ENCODE measurements at places on chromosomes 16 and 17.

- DNase-seq, result no peak
Measured at GRCh38 chr17:63035695-63036094, 69.7 kb downstream of the TANC2 start.

DNA sequence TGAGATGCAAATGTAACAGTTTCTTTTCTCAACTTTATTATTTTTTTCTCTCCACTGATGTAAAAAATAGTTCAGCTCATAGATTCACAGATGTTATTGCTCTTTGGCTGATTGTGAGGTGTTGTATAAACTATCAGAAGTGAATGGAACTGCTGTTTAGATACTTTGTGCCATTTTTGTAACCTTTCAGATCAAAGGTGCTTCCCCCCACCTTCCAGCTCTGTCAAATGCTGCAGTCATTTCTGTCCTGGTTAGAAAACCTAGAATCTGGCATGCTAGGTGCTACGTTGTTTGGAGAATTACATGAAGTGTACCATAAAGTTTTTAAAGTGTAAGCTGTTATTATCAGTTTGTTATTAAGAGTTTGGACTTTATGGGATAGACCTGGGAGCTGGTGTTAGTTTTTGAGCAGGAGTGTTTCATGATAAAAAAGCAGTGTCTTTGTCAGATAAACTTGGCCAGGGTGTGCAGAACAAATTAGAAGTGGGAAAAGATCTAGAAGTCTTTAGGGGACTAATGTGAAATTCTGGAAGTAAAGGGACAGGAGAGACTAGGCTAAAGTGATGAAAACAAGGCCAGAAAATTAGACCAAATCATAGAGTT is 1.8 kb upstream of the WIPI1 start:
- DNase-seq, result no peak

- no peak for DNase-seq
Measured at GRCh38 chr17:7636163-7636562, 6.2 kb downstream of the SHBG start.

- no peak for DNase-seq
Measured at GRCh38 chr17:48202959-48203358, 95.4 kb downstream of the SNX11 start.

GRCh38 chr16:85878875-85879274 is 20.1 kb upstream of the IRF8 start:
- no peak for DNase-seq

DNA sequence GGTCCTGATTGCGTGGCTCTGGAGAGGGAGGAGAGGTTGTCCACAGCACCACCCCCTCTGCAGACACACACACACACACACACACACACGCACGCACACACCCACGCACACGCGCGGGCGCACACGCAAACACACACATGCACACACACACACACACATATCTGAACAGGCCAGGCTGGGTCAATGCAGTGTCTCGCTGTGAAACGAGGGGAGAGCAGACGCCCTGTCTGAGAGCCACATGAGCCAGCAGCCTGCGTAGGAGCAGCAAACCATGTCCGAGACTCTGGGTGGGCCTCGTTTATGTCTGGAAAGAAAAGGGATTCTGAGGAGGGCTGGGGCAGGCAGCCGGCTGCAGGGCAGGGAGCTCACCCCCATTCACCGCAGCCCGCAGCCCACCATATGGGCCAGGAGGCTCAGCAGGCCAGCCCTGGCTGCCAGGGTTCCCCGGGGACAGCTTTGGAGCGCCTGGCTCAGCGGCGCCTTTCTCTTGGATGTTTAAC is 93.3 kb upstream of the TNRC6C start:
- no peak for DNase-seq

GRCh38 chr16:27961296-27961620 is 102.3 kb downstream of the GSG1L start:
- no peak for DNase-seq

DNA sequence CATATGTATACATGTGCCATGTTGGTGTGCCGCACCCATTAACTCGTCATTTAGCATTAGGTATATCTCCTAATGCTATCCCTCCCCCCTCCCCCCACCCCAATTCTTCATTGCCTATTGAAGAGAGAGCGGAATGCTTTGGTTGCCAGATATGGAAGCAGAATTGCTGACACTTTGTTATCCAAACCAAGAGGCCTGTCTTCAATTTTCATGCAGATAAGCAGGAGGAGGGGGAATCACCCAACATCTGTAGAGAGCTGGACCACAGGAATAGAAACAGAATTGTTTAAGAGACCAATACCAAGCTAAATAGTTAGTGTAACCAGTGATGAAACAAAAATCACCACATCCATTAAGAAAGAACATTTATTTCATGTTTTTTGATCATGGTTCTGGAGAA is 7.1 kb downstream of the ASPA start:
- DNase-seq, result no peak

GRCh38 chr17:82031303-82031884 is at the start of gene RAC3:
RAC3 (plus strand) TSS chr17:82031678; CDS start chr17:82031762, 84 bp downstream.
- no peak for DNase-seq

GRCh38 chr16:88606148-88606757 is 32.1 kb upstream of the IL17C start:
- DNase-seq, result no peak

- no peak for DNase-seq
Measured at GRCh38 chr17:66952681-66953629, 11.6 kb upstream of the CACNG4 start.

DNA sequence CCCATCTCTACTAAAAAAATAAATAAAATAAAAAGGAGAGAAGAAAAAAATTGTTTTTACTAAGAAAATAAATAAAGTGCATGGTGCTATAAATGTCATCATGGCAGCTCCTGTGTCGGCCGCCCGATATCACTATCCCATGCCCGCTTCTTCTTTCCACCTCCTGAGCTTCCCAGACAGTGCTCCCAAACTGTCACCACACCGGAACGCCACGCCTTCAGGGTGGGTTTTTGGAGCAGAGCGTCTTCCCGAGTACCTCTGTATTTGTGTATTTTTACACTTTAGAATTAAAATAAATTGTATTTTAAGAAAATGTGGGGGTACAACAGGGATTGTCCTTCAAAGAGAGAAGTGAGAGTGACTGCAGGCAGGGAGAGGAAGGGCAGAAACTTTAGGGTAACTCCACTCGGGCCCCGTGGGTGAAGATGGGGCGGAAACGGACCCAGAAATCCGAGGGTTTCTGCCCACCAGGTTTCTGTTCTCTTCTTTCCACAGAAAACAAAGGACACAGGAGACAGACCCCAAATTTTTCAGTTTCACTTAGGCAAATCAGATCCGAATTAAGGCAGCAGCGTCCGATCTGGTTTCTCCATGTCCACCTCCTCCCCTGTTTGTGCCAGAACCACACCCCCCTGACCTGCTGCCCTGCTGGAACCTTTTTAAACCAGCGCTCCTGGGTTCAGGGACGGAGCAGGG is 3.6 kb upstream of the ITGAX start:
- no peak for DNase-seq
